ENCODE measurements at places on chromosomes 1 and 21.

GRCh38 chr1:171126504-171126903 lies 35.8 kb downstream of the FMO3 start:
- no peak for DNase-seq

DNA sequence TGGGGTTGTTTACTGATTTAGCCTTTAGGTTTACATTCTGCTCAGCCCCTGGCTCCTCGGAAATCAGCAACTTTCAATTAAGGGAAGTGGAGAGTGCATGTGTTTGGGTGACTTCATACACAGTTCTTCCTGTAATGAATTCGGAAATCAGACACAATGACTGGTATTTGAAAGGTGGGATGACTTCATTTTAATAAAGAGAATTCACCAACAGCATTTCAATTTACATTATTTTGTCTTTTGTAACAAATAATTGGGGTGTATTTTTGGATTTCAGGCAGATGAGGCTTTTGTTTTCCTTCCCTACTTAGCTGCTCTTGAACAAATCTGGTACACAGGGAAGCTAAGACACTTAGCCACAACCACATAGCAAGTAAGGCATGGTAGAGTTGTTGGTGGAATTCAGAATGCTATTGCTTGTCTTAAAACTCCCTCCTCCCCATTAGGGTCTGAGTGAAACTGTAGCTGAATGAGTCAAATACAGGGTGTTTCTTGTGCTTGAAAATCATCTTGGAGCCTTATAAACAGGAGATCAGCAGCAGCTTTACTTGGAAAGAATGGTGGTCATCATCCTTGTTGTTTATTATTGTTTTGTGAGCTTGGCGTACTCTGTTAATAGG lies 917 bp downstream of the STX12 start:
- DNase-seq = no peak

GRCh38 chr1:169610108-169610507 lies 19.8 kb downstream of the SELP start:
- no peak for DNase-seq

GRCh38 chr1:222781251-222781650 lies 33.6 kb upstream of the DISP1 start:
- DNase-seq = no peak

DNA sequence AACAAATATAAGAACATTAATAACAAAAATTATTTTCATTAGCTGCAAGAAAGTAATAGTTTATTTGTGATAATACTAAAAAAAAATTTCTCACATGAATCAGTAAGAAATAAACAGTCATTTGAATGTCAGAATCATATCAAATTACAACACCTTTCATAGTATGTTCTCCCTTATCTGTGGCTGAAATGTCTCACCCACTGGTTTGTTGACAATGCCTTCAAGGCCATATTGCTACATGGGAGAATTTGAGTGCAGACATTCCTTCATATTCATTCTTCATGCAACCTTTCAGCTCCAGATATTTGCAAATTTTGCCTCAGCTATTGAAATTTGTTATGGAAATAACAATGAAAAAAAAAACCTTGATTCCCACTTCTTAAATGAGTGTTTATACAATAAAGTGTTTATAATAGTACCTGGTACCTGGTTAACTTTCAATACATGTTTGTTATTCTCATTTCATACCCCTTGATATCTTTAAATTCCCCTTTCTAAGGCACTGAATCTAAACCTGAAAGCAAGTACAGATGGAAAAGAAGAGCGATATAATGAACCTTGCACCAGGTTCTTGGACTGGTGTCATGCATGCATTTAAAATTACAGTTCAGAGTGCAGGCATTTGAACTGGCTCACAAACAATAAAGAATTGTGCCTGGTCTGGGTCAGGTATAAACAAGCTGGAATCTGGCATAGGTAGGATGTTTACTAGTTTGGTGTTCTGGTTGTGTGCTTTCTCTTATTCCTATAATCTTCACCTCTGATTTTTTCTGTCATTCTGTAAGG lies 242.2 kb upstream of the ADGRL2 start:
- DNase-seq = no peak

- DNase-seq = no peak
These were observed 7.4 kb upstream of the TFAP2E start for GRCh38 chr1:35565742-35566133.

DNA sequence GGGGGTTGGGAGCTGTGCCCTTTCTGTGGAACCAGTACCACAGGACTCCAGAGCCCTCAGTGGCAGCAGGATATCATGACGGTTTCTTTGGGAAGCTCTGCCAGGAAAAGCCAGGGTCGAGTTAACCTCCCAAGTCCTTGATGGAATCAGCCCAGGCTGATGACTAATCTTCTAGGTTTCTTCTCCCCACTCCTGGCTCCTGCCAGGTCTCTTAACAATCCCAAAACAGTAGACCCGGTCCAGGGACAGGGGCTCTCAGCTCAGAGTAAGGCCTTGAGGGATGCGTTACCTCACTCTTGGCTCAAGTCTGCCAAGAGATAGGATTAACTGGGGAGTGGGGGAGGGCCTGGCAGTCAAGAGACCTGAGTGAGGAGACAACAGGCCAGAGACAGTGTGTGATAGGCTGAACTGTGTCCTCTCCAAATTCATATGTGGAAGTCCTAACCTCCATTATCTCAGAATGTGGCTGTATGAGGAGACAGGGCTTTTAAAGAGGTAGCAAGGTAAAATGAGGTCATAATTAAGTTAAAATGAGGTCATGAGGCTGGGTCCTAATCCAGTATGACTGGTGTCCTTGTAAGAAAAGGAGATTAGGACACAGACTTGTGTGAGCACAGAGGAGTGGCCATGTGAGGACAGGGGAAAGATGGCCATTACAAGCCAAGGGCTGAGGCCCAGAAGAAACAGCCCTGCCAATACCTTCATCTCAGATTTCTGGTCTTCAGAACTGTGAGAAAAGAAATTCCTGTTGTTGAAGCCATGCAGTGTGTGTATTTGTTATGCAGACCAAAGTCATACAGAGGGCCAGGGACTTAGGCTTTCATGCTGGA lies 95.0 kb downstream of the BEND5 start:
- DNase-seq = no peak

All from RWPE1 (cell line).